ENCODE measurements at places on chromosomes 4 and X.

DNA sequence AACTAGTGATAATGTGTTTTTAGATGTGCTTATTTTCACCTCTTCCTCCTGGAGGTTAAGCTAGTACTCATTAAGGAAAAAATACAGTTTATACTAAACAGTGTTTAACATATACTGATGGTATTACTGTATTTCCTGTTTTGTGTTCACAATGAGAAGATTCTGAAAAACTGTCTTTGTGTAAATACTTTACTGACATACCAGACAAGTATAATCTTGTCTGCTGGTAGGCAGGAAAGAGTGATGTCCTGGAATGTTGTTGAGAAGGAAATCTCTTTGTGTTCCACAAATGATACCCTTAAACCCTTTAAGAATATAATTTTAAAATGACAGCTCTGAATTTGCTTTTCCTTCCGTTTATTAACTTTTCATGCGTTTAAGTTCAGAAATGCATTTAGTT, 205.5 kb upstream of the NUDT6 start:
- no peak for DNase-seq

- no peak for DNase-seq
Observed at GRCh38 chr4:12144051-12144450, 715.4 kb upstream of the HS3ST1 start.

DNA sequence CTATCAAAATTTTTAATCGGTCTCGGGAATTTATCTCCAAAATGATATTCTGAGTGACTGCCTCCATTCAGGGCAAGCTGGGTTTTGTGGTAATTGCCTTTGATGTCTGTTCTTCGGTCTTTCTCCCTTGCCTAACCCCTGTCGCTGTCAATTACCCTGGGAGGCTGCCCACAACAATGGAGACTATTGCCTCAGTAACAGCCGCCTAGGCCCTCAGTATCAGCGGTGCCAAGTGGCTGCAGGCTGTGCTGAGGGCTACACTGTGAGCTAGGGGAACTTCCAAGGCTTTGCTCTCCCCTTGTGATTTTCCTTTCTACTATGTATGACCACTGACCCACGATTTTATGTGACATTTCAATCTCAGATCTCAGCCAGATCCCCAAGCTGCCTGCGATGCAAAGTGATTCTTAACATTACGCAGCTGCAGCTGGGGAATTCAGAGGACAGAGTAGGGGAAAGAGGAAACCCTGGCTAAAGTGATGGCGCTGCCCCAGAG, 36.3 kb upstream of the REST start:
- DNase-seq = peak; percentile 7

- DNase-seq = no peak
Observed at GRCh38 chr4:112196461-112196860, 35.1 kb upstream of the AP1AR start.

DNA sequence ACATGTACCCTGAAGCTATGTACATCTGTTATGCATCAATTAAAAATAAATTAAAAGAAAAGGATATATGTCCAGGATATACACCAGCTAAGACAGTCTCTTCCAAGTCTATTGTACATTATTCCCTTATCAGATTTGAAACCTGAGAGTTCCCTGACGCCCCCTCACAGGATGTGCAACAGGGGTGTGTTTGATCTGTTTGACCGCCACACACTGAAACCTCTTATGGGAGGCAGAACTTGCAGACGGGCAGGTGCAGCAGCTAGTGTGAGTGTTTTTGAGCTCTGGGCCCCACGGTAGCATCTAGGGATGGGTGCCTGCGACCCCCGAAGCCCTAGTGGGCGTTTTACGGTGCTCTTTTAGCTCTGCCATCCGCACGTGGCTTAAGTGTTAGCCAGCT, 4.7 kb downstream of the XG start:
- DNase-seq = no peak

- DNase-seq = no peak
Observed at GRCh38 chr4:154511548-154511947, 19.9 kb upstream of the DCHS2 start.

DNA sequence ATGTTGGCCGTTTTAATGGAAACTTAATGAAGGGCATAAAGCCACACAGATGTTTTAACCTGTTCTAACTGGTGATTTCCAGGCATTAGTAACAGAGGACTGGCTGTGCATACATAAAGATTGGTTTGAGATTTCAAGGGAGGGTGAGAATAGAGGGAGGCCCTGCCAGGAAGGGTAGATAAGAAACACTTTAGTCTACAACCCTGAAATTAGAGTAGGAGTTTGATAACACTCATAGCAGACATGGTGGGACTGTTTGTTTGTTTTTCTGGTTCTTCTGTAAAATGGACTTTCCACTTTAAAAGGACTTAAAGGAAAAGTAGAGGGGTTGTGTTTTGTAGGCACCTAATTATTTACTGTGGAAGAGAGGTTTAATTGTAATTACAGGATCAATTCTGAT, 16.2 kb downstream of the SLC4A4 start:
- no peak for DNase-seq
